ENCODE measurements at places on chromosomes 6 and 20.

- no peak for DNase-seq
Measured at GRCh38 chr6:11350294-11350693, 117.8 kb upstream of the NEDD9 start.

GRCh38 chr6:50709366-50709734 lies 4.0 kb upstream of the TFAP2D start:
- no peak for DNase-seq

DNA sequence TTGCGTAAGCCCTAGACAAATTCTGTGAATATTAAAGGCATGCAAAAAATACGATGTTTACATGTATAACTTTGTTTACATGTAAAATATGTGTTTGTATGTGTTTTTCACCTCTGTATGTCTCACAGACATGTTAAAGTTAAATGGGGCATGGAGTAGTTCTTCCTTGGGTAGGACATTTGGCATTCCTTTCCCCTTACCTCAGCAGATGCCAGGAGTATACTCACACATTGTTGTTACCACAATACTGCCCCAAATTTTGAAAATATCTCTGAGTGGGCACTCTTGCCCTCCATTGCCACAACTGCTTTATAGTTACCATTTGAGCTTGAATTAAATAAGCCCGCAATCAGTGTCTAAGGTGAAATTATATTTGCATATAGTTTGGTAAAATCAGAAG lies 147.5 kb downstream of the MYO6 start:
- no peak for DNase-seq

GRCh38 chr20:19231359-19232035 lies 19.1 kb downstream of the SLC24A3 start:
- no peak for DNase-seq

GRCh38 chr20:25205277-25206062 lies 10.0 kb downstream of the ENTPD6 start:
- DNase-seq: no peak

GRCh38 chr20:62370807-62371587 lies 3.9 kb upstream of the LAMA5 start:
- no peak for DNase-seq

GRCh38 chr20:21048841-21049273 lies 57.3 kb downstream of the LINC00237 start:
- peak; percentile 32 for DNase-seq

DNA sequence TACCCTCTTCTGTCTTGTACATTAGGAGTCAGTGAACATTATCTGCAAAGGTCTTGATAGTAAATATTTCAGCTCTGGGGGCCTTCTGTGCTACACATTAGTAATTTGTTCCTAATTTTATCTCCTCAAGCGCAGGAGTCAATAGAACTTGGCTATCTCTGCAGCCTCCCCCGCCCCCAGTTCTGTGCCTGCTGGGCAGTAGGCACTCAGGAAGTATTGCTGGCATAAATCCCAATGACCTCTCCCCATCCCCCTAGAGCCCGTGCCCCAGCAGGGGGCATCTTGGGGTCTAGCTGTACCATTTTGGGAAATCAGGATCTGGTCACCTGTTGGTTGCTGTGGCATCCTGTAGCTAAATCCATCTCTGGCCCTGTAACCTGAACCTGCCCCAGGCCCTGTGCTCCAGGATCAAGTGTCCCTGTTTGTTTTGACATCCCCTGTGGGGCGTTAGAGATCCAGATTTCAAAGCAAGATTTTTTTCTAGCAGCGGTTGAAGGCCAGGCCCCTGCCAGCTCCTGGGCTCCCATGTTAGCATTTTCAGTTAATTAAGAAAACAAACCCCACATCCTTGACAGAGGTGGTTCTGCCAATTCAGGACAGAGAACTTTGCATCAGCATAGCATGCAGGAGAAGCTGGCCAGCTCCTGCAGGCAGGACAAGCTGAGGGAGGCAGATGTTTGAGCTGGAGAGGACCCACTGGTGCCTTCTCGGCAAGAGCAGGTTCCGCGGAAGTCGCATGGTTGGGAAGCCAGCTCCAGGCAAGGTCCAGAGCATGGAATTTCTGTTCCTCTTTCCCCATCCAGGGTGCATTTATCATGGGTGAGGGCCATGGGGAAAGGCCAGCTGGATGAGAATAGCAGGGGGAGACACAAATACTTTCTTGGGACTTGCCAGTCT lies 32.1 kb downstream of the DAAM2 start:
- DNase-seq: no peak

GRCh38 chr20:44137266-44137801 lies 49.7 kb downstream of the JPH2 start:
- no peak for DNase-seq

GRCh38 chr20:63370618-63371187 lies 9.6 kb upstream of the CHRNA4 start:
- DNase-seq: no peak

DNA sequence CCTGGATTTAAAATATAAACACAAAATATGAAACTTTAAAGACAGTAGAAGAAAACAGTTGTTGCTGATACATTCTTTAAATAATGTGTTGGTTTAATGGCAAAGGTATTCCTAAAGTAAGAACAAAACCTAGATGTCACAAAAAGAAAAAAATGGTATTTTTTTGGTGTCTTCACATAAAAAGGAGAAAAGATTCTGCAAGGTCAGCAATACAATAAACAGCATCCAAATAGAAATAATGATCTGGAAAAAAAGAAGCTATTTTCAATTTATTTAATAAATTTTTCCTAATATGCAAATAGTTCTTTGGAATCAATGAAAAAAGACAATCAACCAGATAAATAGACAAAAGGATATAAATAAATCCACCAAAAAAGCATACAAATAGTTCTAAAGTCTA lies 6.5 kb upstream of the ADGRF1 start:
- no peak for DNase-seq

- no peak for DNase-seq
Measured at GRCh38 chr20:10476319-10476724, 41.2 kb downstream of the SLX4IP start.

DNA sequence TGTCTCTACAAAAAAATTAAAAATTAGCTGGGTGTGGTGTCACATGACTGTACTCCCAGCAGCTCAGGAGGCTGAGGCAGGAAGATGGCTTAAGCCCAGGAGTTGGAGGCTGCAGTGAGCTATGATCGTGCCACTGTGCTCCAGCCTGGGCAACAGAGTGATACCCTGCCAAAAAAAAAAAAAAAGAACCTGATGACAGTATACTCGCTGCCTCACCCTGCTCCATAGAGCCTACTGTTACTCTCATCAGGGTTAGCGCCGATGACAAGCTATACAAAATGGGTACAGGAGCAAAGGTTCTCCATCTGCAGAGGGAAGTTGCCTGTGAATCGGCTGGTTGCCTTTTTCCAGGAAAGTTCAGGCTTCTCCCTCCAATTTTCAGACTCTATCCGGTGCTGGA lies 53.4 kb downstream of the GMPR start:
- no peak for DNase-seq

DNA sequence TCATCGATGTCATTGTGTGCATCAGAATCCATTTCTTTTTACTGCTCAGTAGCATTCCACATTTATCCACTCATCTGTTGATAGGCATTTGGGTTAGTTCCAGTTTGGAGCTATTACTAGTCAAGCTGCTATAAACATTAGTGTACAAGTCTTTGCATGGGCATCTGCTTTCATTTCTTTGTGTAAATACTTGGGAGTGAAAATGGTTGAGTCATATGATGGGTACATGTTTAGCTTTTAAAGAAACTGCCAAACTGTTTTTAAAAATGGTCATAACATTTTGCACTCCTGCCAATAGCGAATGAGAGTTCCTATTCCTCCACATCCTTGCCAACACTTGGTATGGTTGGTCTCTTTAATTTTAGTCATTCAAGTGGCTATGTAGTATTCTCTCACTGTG lies 21.2 kb upstream of the SLC22A2 start:
- DNase-seq: no peak

DNA sequence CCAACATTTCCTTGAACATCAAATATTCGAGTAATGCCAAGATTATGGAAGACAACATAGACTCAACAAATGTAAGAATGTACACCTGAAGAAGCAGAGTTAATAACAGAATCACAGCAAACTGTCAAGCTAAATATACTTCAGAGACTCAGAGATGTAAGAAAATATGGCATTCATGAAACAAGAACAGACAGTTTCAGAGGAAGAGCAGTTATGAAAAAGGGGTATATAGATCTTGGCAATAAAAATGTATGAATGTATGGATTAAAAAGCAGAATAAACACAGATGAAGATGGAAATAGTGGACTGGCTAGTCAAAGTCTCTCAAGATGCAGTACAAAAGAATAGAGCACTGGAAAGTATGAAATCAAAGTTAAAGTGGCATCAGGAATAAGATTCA lies 18.4 kb downstream of the RRAGD start:
- DNase-seq: no peak

- DNase-seq: no peak
Measured at GRCh38 chr6:11851387-11851786, 72.8 kb upstream of the ADTRP start.

DNA sequence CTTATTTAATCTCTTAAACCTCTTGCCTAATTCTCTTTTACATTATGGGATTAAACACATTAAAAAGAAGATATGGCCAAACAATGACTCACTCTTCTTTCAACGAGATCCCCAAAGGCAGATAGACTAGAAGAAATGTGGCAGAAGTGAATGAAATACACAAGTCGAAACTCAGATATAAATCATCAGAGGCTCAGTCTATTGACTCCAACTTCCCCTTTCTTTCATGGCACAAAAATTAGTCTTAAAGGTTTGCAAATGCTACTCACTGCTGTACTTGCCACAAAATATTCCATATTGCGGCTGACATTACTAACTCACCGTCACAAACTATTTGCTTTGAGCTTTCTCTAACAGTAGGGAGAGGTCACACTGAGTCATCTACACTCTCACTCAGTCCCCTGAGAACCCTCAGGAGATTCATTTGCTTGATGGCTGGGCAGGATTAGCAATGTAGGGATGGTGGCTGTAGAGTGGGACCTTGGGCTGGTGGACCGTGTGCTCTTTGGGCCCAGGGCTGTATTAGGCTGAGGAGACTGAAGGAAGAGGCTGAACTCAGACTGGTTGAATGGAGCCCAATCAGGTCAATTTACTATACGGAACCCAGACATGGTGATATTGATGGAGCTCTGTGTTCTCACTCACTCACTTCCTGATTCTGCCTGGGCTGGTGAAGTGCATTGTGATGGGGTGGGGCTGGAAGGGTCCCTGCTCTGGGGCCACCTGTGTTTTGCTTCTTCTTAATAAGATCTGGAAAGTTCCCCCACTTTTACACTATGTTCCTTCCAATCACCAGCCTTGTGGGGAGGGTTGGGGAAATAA lies 42.8 kb upstream of the UBR2 start:
- no peak for DNase-seq

DNA sequence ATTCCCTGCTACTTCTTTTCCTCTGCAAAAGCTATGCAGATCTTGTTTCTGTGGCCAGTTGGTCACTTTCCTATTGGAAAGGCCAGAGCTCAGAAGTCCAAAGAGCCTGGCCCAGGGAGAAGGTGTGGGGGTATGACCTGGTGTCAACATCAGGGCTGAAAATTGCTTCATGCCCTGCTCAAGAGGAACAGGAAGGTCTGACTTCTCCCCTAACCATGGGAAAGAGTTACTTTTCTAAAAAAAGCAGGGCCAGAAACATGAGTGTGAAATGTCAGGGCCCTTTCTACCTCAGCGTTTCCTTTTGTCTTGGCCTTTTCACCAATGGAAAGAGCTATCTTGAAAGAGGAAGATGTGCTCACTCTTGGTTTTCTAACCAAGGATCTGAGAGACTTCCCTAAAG lies 117.4 kb downstream of the MAFB start:
- no peak for DNase-seq

GRCh38 chr20:48818481-48818987 lies 9.3 kb downstream of the PREX1 start:
- DNase-seq: no peak

- DNase-seq: no peak
Measured at GRCh38 chr20:10239954-10240353, 21.3 kb downstream of the SNAP25 start.

- no peak for DNase-seq
Measured at GRCh38 chr6:127514773-127515227, 4.3 kb downstream of the MTCL3 start.

DNA sequence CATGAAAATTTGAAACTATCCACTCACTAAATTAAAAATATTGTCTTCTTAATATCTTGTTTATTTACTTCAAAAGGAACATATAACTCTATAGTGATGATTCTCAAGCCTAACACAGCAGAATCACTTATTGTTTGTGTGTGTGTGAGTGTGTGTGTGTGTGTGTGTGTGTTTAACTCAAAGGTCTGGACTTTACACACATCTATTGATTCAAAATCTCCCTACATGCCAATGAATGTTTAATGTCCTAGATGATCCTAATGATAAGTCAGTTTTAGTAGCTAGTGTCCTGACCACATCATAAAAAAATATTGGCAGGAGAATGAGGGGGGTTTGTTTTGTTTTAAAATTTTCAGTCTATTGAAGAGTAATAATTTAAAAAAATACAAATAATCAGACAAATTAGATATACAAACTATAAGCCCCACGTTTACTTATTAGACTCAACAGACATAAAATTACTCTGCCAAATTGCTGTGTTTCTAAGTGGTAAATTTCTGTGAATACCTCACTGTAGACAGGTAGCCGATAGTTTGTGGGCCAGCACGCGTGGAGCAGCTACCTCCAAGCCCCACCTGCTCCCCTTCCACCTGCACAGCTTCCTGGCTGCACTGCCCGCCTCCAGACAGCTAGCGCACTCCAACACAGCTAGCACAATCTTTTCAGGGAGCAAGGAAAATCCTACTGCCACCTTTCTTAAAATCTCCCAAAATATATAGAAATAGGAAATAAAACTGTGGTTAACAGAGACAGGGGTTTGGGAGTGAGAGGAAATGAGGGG lies 349.6 kb downstream of the PKHD1 start:
- no peak for DNase-seq

- DNase-seq: no peak
Measured at GRCh38 chr20:33034901-33035492, 3.5 kb downstream of the BPIFB6 start.

DNA sequence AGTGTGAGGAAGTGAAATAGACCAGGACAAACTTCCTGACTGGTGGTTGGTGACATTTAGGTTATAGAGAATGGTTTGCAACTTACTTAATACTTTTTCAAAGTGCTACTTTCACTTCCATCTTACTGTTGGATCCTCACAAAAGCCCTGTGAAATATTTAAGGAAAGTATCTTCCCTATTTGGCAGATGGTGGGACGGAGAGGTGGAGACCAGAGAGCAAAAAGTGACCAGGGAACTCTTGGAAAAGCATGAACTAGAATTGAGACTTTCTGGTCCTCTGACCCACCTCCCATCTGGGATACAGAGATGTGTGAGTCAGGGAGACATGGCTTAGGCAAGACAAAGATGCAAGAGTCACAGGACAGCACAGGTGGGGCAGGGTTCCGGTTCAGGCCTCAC lies 3.0 kb downstream of the TRIM10 start:
- no peak for DNase-seq

GRCh38 chr6:104486035-104486434 lies 373.7 kb downstream of the HACE1 start:
- no peak for DNase-seq

GRCh38 chr6:7441048-7441775 lies 51.6 kb downstream of the RIOK1 start:
- DNase-seq: no peak

GRCh38 chr6:65819152-65819551 lies 112.1 kb upstream of the EYS start:
- DNase-seq: no peak

- DNase-seq: no peak
Measured at GRCh38 chr6:91864911-91865310, 1278.0 kb upstream of the MAP3K7 start.

GRCh38 chr20:22403022-22403631 lies 181.2 kb downstream of the FOXA2 start:
- DNase-seq: no peak

All from stimulated activated CD4-positive, alpha-beta T cell treated with anti-CD3 and anti-CD28 coated beads, Interleukin-1b, Interleukin-23, amount 100 ng/mL, for 4 hours (primary cell).